ENCODE measurements at places on chromosomes 13 and 19.

DNA sequence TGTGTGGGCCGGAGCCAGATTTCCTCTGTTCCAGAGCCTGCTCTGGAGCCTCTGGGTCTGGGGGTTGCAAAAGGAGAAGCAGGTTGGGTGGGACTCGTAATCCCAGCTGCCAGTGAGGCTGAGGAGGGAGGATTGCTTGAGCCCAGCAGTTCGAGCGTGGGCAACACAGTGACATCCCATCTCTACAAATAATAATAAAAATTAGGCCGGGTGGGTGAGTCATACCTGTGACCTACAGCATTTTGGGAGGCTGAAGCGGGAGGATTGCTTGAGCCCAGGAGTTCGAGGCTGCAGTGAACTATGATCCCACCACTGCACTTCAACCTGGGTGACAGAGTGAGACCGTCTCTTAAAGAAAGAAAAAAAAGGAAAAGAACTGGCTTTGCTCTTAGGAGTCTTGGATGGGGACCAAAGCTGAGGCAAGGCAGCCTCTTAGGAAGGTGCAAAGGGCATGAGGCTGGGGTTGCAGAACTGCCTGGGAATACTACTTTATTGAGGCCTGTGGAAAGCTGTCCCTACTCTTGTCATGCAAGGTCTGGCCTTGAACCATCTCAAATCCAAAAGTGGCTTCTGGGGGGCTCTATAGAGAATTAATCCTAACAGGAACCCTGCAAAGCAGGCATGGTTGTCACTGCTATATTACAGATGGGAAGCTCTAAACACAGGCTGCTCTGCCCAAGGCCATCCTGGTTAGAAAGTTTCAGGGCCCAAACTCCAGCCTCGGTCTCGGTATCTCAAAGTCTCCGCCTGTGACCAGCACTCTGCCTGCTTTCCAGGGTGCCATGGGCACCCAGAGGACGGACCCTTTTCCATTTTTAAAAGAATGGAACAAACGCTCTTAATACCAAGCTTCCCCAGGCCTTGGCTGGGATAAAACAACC lies 880 bp upstream of the C19orf12 start:
- DNase-seq = peak; percentile 7

- DNase-seq = no peak
Measured at GRCh38 chr13:42735010-42735409, 46.4 kb upstream of the FAM216B start.

DNA sequence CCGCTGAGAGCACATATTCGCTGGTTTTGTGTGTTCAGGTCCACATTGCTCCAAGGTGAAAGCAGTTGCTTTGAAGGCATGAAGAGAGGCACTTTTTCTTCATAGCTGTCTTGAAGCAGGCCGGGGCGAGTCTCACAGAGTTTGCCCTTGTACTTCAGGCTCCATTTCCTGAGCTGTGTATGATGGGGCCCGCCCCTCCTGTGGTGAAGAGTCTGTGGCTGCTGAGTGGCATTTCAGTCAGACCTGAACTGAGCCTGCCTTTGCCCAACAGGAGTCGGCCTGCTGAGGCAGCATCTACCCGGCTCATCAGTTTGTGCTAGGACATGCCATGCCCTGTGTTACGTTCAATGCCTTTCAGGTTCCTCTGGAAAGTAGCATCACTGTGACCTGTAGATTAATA lies 44.4 kb upstream of the C1QTNF9 start:
- no peak for DNase-seq

DNA sequence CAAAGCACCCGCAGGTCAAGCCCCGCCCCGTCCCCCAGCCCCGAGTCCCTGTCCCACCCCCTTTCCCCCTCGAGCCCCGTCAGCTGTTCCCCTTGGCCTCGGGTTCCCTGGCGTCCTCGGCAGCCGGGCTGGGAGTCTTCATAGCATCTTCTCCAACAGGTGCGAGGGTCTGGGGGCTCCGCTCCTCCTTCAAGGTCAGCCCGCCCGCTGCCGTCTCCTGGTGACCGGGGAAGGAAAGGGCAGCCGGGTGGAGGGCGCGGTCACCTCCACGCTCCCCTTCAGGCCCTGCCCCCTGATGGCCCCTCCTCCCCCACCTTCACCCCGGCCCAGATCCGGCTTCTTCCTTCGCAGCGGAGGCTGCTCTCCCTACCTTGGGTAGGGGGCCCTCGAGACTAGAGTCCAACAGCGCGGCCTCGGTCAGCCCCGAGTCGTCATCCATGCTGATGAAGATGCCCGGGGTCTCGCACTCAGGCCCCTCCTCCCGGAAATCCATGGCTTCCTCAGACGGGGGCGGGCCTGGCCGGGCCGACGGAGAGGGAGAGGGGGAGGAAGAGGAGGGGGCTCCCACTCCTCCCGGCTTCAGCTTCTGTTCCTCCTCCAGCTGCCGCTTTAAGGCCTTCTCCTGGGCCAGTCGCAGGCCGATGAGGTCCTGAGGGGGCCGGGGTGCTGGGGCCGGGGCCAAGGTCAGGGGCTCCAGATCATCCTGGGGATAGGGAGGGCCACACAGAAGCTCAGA lies 541 bp upstream of the RSPH6A start:
- DNase-seq = no peak

DNA sequence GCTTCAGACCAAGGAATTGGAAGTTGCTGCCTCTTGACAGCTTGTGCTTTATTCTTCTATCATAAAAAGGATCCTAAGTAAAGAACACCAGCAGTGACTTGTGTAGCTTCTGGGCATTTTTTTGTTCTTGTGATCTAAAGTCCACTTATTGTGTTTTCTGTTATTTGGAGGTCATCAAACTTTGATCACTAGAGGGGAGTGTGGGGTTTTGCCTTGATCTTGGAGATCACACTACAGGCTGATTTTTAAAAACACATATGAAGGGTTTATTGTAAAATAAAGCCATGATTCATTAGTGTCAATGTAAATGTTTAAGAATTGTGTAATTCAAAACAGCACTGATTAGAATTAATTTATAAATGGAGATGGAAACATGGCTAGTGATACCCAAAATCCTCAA lies 328.7 kb upstream of the EDNRB start:
- DNase-seq = no peak

DNA sequence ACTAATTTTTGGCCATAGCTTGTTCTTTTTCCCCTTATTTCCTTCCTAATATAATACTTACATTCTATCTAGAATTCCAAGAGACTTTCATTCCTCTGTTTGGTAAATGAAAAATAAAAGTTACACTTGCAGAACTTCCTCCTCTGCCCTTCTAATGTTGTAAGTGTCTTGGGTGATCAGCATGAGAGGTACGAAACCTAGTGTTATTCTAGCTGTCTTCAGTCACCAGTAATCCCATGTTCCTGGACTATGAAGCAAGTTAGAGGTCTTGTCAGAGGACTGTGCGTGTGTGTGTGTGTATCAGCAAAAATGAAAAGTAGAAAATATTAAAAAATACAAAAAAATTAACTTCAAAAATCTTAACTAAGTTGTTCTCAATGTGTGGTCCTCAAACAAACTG lies 307.0 kb downstream of the SPRY2 start:
- no peak for DNase-seq

- no peak for DNase-seq
Measured at GRCh38 chr19:1263188-1263587, 5.9 kb upstream of the CIRBP start.

- DNase-seq = no peak
Measured at GRCh38 chr19:49436381-49437017, 4.8 kb downstream of the SLC17A7 start.

- DNase-seq = no peak
Measured at GRCh38 chr13:73000027-73000674, 58.7 kb upstream of the KLF5 start.

DNA sequence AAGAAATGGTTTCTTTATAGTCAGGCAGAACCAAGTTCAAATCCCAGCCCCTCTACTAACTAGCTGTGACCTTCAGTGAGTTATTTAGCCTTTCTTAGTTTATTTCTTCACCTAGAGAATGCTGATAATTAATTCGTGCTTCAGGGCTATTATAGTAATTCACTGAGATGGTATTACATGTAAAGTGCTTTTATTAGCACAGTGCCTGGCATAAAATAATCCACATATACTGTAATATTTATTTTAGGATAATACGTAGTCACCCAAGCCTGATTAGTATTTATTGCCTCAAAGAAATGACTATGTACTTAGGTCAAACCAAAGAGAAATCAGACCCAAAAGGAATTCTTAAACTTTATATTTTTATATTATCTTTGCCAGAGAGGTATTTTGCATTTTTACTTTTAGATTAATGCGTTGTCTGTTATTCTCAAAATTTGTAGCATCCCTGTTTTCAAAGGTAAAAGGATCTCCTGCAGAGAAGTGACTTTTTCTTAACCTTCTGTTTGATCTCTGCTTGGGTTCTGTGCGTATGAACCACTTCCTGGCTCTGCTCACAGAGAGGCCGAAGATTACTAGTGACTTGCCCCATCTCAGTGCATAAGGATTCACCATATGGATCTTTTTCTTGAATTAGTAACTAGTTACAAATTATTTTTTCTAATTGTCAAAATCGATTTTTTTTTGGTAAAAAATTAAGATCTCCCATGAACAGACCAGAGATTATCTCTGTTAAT lies 19.7 kb downstream of the UBAC2 start:
- DNase-seq = no peak
